ENCODE measurements at places on chromosomes 5 and 9. TPM values are rescaled to one million over a fixed set of nuclear protein-coding genes. Genes with fewer than 3 reads are reported as not detected.

DNA sequence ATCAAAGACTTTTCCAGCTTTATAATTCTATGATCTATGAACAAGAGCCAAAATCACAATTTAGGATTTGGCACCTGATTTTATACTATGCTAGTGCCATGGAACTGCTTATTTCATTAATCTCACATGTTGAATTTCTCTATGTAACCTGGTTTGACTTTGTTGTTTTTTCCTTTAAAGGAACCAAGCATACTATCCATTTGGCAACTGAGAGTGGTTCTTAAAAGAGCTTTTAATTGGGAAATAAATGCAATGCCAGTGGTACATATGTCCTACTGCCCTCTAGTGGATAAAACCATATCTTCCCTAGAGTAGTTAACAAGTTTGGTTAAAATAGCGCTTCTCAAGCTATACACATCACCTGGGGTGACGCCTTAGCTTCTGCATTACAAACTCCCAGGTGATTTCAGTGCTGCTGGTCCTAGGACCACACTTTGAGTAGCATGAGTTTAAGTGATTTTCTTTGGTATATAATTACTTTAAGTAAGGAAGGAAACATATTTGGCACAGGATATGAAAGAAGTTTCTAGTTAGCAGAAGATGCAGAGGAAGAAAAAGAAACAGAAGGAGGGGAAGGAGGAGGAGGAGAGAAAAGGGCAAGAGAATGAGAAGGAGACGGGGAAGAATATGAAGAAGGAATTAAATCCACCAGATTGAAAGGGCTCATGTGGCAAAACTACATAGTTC is 56.8 kb downstream of the FGF10 start:
- H3K36me3 ChIP-seq: no peaks in the 10 kb centered on the region
- H3K4me1 ChIP-seq: no peaks in the 10 kb centered on the region
- DNase-seq: peak; percentile 82
- no peak overlapping the region for H3K27ac ChIP-seq
- no peak overlapping the region for H3K4me3 ChIP-seq

- peaks cover 11% of the 10 kb centered on the region for H3K4me1 ChIP-seq
- H3K27ac ChIP-seq: no peak overlapping the region
- H3K27me3 ChIP-seq: no peaks in the 10 kb centered on the region
- H3K4me3 ChIP-seq: no peak overlapping the region
- no peak for DNase-seq
Measured at GRCh38 chr5:34503379-34504253, 152.5 kb upstream of the RAI14 start.

- H3K27ac ChIP-seq: no peak overlapping the region
- H3K27me3 ChIP-seq: no peaks in the 10 kb centered on the region
- H3K4me1 ChIP-seq: 0 out of 2 replicates have a peak, but pooled peaks cover 9% of the 10 kb centered on the region
- no peaks in the 10 kb centered on the region for H3K36me3 ChIP-seq
- no peak overlapping the region for H3K4me3 ChIP-seq
Measured at GRCh38 chr5:137264573-137264972, 234.6 kb downstream of the SPOCK1 start.

Gene OMD
- not detected for total RNA-seq

- H3K27ac ChIP-seq: no peak overlapping the region
- H3K4me1 ChIP-seq: no peaks in the 10 kb centered on the region
- no peaks in the 10 kb centered on the region for H3K36me3 ChIP-seq
- no peak overlapping the region for H3K4me3 ChIP-seq
Measured at GRCh38 chr5:138663009-138663408, 87.8 kb upstream of the HSPA9 start.

- no peaks in the 10 kb centered on the region for H3K27me3 ChIP-seq
- H3K4me3 ChIP-seq: no peak overlapping the region
- H3K4me1 ChIP-seq: no peaks in the 10 kb centered on the region
- DNase-seq: peak; percentile 8
Measured at GRCh38 chr9:79236466-79236865, 335.3 kb upstream of the TLE4 start.

DNA sequence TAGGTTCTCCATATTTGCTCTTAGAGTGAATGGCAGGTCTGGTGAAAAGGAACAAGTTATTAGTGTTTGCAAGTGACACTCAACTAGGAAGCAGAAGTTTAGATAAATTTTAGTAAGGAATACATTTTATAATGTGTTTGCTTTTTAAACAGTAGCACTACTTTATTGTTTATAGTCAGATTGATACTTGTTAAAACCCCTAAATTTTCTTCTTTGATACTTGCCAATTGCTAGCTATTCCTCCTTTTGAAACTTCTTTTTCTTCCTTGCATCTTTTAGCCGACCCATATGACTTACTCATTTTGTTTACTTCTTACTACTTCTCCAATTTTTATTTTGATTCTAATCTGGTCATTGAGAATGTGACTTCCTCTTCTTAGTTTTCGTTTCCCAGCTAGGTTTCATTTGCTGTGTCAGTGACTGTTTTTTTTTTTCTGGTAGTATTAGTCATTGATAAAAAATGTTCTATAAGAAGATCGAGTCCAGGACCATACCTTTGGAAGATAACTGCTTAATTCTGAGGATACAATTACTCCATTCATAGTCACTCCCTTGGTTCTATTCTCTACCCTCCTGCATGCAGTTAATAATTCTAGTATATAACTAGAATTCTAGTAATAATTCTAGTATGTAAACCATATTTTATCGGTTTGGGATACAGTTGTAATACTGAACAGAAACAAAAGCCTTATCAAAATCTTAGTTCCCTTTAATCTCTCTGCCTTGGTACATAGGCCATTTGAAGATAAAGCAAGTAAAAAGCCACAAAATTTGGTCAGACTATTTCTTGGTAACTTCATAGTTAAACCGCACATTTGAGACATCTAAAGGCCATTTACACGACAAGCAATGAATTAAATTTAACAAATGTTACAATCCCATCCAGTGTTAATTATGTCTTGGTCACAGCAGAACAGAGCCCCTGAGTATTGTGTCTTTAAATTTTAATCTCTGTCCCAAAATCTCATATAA is 2.8 kb upstream of the RICTOR start:
- no peaks in the 10 kb centered on the region for H3K27me3 ChIP-seq
- H3K4me1 ChIP-seq: peaks cover 50% of the 10 kb centered on the region
- no peaks in the 10 kb centered on the region for H3K36me3 ChIP-seq
- DNase-seq: peak; percentile 89

- H3K4me1 ChIP-seq: no peaks in the 10 kb centered on the region
- DNase-seq: peak; percentile 6
- no peak overlapping the region for H3K27ac ChIP-seq
- H3K27me3 ChIP-seq: no peaks in the 10 kb centered on the region
- no peak overlapping the region for H3K4me3 ChIP-seq
Measured at GRCh38 chr9:98453589-98454311, 198.3 kb upstream of the TBC1D2 start.

DNA sequence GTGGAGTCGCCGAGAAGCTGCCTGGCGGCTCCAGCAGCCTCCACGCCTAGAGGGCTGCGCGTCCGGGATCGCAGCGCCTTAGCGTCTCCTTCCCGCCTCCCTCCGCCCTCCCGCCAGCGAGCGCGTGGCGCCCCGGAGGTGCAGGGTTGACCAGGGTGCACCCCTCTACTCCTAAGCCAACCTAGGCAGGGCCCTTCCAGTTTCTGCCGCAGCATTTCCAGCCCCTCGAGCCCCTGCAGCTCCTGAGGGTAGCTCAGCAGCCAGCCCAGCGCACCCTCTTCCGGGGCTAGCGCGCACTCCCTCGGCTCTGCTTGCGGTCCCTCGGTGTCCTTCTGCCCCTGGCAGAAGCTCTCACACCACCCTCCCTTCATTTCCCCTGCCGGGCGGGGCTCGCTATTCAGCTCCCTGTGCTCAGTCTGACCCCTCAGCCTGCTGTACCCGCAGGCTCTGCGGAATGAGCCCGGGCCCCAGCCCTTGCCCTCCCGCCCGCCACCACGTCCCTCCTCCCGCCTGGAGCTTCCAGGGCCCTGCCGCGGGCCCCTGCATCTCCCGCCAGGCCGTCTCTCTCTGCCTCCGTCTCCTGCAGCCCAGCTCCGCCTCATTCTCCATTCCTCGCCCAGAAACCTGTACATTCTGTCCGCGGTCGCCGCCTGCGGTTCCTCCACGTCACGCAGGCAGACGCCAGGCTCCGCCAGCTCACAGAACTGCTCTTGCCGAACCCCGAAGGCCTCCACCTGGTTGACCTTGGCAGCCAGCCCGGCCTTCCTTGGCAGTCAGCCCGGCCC is 61.8 kb downstream of the SPATA31C2 start:
- H3K27ac ChIP-seq: peak overlapping the region; percentile 70
- peak; percentile 81 for DNase-seq
- no peaks in the 10 kb centered on the region for H3K36me3 ChIP-seq
- H3K27me3 ChIP-seq: no peaks in the 10 kb centered on the region

Gene LPAR1
- total RNA-seq: 67.9 TPM
